ENCODE measurements at places on chromosomes 1 and 21.

DNA sequence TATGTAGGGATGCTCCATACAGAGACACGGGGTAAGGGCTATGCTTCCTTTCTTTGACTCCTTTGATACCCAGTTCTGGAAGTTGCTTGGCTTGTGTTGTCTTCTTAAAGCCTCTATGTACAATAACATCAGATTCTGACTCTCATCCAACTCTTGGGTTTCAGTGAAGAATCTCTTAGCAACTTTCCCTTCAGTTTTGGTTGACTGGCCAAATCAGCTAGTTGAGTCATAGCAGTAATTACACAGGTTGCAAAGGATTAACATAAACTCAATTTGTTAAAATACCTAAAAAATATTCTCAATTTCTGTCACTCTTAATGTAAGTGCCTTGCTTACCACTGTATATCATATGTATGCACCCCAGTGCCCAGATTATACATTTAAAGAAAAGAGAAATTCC, 9.2 kb downstream of the CD1E start:
- DNase-seq, result no peak

GRCh38 chr1:217196616-217197015, 434.3 kb downstream of the GPATCH2 start:
- no peak for DNase-seq

- no peak for DNase-seq
Measured at GRCh38 chr1:196180847-196181593, 427.2 kb downstream of the KCNT2 start.

DNA sequence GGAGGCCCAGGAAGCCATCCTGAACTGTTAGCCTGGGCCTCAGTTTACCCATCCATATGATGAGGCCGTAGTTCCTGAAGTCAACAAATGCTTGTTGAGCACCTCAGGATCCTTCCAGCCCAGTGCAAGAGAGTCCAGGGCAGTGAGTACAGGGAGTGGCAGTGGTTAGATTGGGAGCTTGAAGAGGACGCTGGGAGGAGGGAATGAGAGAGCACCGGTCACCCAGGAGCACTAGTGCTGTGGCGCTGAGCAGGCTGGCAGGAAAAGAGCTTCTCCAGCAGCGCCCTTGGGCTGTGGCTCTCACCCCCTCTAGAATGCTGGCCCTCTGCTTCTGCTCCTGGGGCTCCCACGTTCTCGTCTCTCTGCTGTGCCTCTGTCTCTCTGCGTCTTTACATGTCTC, 10.2 kb upstream of the SSBP3 start:
- no peak for DNase-seq

- no peak for DNase-seq
Measured at GRCh38 chr1:92728697-92729096, 56.2 kb downstream of the EVI5 start.

GRCh38 chr1:205924460-205924790, 18.8 kb downstream of the SLC26A9 start:
- no peak for DNase-seq

- no peak for DNase-seq
Measured at GRCh38 chr1:173505391-173505790, 28.3 kb downstream of the PRDX6 start.

GRCh38 chr1:45765999-45766792, 15.7 kb upstream of the IPP start:
- no peak for DNase-seq

- DNase-seq, result no peak
Measured at GRCh38 chr1:84450910-84451309, 28.2 kb upstream of the RPF1 start.

DNA sequence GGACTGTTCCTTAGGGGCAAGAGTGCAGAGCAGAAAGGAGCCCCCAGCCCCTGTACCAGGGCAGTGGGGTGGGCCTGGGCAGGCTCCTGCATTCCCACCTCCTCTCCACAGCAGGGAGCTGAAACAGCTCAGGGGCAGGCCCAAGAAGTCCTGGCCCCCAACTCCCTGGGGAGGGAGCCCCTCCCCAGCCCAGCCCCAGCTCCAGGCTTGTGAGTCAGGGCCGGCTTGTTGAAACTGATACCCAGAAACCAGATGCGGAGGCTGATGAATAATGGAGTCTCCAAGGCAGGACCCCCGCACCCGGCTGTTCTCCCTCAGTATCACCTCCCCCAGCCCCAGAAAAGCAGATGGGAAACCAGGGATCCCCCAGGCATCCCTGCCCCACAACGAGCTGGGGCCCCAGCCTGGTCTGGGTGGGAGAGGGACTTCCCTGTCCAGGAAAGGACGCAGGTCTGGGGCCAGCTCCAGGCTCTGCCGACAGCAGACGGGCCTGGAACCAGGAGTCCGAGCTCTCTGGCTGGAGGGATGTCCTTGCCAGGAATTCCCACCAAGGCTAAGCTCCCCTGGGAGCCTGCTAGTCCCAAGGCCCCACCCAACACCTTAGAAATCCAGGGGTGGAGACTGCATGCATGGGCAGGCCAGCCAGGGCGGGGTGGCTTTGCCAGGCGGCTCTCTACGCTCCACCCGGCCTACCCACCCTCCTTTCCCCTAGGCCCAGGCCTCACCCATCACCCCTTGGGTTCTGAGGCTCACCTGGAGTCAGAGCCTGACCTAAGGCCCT, 2.7 kb downstream of the PLEKHG5 start:
- DNase-seq, result no peak

DNA sequence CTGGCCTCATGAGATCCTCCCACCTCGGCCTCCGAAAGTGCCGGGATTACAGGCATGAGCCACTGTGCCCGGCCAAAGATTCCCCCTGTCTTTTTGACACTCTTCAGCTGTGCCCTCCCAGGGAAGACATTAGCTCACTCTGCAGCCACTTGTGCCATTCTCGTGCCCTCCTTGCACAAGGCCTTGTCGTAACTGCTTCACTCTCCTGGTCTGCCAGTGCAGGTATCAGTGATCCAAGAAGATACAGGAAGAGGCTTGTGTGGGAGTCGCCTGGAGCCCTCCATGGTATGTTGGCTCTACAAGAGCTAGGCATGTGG, 22.0 kb upstream of the WDR26 start:
- no peak for DNase-seq

- no peak for DNase-seq
Measured at GRCh38 chr21:21612466-21612865, 614.3 kb downstream of the NCAM2 start.

GRCh38 chr1:152495066-152495675, 15.4 kb upstream of the LCE5A start:
- DNase-seq, result no peak

GRCh38 chr1:69570356-69570755, 2.6 kb downstream of the LRRC7 start:
- DNase-seq, result no peak

DNA sequence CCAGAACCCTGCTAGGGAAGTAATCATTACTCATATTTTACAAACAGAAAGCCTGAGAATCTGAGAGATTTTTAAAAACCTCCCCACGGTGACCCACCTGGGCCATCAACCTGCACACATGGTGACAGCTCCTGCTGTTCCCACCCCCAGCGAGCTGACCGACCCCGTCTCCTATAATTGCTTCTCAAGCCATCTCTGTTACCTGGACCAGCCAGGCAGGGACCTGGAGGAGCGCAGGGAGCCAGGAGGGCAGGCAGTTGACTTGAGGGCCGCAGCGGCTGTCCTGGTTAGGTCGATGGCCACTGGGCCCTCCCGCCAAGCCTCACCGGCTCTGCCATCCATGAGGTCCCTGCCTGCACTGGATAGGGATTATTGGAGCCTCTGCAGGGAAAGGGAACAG, 7.7 kb downstream of the TFF2 start:
- DNase-seq, result no peak

DNA sequence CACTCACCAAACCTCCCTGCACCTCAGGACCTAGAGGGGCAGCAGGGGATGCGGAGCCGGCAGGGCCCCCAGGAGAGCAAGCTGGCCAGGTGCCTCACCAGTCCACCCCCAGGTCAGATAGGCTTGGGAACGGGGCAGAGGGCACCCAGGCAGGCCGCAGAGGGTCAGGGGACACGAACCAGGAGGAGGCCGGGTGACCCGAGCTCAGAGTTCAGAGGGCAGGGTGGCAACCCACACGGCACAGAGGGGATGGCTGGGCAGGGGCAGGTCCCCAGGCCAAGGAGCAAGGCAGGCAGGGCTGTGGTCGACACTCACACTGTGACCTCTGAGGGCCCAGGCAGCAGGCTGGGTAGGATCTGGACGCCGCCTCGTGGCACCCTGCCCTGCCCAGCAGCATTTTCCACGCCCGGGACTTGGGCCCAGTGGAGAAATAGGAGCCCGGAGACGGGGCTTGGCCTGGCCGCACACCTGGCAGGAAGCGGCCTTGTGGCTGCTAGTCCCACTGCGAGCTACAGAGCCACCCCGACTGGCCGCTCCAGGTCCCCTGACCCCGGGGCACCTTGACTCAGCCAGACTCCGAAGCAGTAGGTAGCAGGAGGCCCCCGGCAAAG, 5.3 kb downstream of the DVL1 start:
- no peak for DNase-seq

DNA sequence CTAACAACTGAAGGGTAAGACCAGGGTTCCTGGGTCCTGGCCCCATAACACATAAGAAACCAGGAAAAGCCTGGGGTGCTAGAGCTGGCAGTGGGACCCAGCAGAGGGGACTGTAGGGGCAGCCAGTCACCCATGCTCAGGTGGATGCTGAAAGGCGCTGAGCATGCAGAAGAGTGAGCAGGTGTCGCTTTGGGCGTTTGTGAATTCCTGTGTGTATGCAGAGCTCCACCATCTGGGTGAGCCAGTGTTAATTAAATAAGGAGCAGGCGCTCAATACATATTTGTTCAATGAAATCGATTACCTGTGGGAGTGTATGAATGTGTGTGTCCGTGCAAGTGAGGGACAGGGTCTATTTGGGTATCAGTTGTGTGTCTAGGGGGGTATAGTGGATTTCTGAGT, 499 bp downstream of the C1QA start:
- DNase-seq, result no peak

DNA sequence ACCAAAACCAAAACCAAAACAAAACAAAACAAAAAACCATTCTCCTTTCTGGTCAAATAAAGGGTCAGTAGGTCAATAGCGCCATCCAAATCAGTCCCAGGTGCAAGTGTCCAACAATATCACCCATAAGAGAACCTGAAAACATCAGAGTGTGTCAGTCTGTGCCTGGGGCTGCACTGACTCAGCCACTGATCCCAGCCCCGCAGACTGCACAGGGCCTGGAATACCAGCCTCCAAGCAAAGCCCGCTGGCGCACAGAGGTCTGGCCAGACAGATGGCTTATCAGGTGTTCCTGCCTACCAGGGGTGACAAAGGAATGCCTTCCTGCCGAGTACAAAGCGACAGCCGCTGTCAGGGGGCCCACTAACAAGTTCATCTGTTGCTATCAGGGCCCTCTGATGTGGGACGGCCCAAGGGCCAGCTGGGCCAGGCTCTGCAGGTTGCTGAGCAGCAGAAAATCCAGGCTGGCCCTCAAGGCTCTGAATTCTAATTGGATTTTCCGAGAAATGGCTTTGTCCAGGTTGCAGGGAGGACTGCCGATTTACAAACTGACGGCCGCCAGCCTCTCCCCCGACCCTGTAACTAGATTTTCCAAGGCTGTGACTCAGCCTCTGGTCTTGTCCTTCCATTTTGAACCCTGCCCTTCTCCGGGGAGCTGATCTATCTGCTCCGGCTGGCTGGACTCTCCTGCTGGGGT, 13.7 kb upstream of the TMEM51 start:
- no peak for DNase-seq

- DNase-seq, result no peak
Measured at GRCh38 chr1:236907205-236907604, 97.0 kb downstream of the MT1HL1 start.

DNA sequence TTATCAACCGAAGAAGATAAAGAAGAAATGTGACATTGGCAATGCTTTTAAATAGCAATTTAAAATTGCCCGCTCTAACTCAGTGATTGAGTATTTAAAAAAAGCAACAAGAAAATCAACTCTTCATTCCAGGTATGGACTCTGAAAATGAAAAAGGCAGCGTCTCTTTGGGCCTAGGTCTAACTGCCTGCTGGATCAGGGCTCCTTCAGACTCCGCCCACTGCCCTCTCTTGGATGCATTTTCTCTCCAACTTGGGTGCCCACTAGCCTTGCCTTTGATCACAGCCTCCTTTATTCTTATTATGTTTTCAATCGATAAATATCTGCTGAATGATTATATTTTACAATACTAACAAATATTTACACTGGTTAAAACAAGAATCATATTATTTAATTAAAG, 268.9 kb downstream of the MRPL39 start:
- no peak for DNase-seq

- no peak for DNase-seq
Measured at GRCh38 chr1:15401391-15402055, 8.2 kb upstream of the EFHD2 start.

- DNase-seq, result no peak
Measured at GRCh38 chr1:236099355-236099974, 34.6 kb upstream of the NID1 start.

- no peak for DNase-seq
Measured at GRCh38 chr1:243596431-243597062, 253.5 kb downstream of the AKT3 start.
